ENCODE measurements at places on chromosomes 5 and 9.

GRCh38 chr5:96017951-96018350 lies 56.3 kb upstream of the ELL2 start:
- no peak for DNase-seq

DNA sequence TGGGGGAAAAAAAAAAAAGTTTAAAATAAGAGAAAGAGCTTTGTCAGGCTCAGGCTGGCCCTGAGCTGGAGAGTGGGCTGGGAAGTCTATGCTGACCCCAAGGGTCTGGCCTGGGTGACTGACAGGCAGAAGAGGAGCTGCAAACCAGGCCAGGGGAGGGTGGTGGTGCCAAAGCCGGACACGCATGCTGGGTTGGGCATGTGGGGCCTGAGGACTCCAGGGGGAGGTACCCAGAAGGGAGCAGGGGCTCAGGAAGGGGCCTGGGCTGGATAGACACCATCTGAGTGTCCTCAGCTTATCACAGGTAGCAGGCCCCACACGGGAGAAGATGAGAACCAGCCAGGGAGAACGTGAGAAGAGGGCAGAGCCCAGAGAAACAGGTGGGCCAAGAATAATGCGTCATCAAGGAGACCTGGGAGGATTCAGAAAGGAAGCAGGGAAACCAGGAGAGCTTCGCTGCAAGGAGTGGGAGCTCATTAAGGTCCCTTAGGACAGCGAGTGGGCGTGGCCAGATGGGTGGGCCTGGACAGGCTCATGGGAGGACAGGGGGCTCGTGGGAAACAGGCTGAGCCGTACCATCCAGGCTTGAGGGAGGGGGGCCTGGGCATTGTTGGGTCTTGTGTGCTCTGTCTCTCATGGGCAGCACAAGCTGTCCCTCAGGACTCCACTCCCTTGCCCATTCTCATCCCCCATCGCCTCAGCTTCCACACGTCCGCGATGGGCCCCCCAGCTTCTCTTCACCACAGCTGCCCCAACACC lies 16.0 kb downstream of the TMOD1 start:
- no peak for DNase-seq

- DNase-seq, result no peak
Measured at GRCh38 chr5:181161534-181162175, 14.3 kb downstream of the OR2V2 start.

GRCh38 chr5:142600611-142601358 lies 85.1 kb downstream of the FGF1 start:
- DNase-seq, result no peak

GRCh38 chr5:115360046-115360685 lies 63.7 kb upstream of the CCDC112 start:
- DNase-seq, result no peak

GRCh38 chr5:143355710-143356109 lies 47.8 kb downstream of the NR3C1 start:
- no peak for DNase-seq

DNA sequence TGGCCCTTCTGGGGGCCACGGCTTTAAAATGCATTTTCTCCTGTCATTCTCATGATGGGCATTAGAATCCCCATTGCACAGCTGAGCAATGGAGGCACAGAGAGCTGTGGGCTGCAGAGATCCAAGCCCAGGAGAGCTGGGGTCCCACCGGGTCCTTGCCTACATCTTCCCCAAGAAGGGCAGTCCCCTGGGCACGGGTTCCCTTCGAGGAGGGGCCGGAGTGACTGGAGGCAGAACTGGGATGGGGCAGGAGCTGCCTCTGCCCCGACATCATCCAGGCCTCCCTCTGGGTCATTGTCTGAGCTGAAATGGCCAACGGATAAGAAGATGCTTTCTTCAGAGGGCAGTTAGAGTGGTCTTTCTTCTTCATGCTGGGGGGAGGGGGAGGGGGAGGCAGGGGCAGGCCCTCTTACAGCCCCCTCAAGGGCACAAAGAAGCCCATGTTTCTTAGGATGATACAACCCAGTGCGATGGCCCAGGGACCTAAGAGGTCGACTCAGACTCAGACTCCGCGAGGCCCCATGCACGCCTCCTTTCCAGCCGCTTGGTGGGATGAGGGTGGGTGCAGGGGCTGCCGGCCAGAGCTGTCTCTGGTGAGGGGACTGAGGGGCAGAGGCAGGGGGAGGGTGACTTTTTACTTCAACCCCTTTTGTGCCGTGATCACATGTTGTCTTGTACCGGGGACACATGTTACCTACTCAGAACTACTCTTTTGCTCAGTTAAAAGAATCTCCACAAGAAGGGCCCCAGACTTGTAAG lies 112.4 kb upstream of the IRX2 start:
- DNase-seq, result no peak

DNA sequence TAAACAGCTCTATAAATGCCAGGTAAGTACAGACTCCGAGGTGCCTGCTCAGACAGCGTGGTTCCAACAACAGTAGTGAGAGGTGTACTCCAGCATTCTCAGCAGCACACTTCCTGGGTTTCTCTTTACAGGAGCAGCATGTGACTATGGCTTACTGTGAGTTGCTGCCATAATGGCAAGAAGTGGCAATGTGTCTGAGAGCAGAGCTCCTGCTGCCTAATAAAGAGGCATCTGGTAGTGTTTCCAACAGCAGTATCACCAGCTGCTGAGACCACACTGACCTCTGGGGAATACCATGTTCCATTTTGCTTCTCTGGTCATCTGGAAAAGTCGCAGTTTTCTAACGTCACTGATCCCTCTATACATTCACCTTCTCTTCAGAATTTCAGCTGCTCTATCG lies 398.2 kb downstream of the SLCO4C1 start:
- DNase-seq, result no peak

- no peak for DNase-seq
Measured at GRCh38 chr5:9283021-9283420, 262.9 kb downstream of the SEMA5A start.

DNA sequence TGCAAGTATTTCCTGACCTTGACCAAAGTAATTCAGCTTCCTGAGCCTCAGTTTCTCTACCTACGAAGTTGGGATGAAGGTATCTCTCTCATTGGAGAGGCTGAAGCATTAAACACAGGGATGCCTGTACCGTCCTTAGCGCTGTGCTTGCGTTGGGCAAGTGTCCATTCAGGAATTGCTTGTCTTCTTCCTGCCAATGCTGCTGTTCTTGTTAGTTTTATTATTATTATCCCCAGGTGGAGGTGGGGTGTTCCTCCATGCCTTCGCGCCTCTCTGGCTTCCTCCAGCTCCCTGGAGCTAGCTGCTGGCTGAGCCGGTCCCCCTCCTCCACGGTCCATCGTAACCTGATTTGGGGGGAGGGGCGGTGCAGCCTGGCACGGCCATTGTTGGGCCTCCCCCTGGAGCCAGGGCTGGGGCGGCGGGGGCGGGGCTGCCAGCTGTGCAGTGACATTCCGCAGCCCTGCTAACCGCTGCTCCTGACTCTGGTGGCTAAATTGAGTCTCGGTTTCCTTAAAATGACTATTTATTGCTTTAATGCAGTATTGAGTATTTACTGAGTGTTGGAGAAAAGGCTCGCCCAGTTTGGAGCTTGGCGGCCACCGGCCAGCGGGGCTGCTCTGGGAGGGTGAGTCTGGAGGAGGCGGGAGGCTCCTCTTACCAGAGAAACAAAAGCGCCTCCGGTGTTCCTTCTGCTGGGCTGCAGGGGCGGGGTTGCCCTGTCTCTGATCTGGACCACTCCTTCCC lies 51.3 kb downstream of the LMX1B start:
- DNase-seq, result no peak

- no peak for DNase-seq
Measured at GRCh38 chr5:66322786-66323528, 178.9 kb downstream of the SREK1 start.

GRCh38 chr5:157766442-157766841 lies 22.9 kb downstream of the LSM11 start:
- no peak for DNase-seq

DNA sequence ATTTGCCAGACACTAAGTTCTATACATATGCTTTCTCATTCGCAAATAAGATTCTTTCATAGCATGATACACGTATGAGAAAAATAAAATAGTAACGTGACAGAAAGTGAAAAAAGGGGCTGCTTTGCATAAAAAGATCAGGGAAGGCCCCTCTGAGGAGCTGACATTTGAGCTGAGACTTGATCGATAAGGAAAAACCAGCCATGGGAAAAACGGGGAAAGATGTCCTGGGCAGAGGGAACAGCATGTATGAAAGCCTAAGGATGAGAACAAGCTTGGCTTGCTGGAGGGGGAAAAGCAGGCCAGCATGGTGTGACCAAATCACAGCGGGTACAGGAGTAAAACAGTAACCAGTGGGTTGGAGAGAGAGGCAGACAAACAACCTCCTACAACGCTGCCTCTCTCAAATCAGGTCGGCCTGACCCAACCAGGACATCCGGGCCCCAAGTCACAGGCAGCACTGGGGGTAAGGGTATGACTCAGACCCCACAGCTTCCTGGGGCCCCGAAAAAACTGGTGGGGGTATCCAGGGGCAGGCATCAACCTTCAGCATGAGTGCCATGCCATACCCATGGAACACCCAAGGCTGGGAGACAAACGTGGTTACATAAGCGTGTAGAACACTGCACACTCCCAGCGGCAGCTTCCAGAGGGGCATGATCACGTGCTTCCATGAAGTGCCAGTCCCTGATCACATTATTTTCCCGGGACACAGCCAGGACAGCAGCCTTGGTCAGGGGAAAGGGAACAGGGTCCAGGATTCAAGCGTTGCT lies 2.2 kb downstream of the TNIP1 start:
- DNase-seq, result peak; percentile 80

- no peak for DNase-seq
Measured at GRCh38 chr5:147430628-147431027, 79.2 kb downstream of the DPYSL3 start.

GRCh38 chr5:111932628-111933027 lies 175.6 kb upstream of the NREP start:
- no peak for DNase-seq

DNA sequence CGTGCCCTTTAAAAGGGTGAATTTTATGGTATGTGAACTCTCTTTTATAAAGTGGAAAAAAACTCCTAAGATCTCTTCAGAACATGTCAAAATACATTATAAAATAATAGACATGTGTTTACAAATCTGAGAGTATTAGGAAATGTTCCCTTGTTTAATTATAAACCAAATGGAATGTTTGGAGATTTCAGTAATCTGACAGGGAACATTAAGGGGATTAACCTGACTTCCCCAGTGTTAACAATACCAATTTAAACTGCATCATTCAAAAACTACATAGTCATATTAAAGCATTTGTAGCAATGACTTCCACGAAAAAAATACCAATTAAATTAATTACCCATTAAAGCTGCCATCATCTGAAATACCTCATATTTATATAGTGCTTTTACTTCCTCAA lies 1.6 kb upstream of the OCLN start:
- DNase-seq, result no peak

DNA sequence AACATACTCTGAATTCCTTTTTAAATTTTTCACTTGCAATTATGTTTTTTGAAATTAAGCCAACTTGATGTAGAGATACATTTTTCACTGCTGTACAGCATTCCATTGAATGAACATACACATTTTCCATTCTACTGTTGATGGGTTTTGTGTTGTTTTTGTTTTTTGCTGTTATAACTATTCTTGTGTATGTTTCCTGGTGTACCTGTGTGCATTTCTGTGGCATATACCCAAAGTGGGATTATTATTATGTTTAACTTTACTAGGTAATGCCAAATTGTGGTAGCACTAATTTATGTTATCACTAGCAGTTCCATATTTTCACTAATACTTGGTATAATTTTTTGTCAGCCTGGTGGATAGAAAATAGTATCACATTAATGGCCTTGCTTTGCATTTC lies 2.7 kb downstream of the RFESD start:
- DNase-seq, result no peak

GRCh38 chr5:36150676-36151433 lies 832 bp downstream of the LMBRD2 start:
- DNase-seq, result peak; percentile 62

DNA sequence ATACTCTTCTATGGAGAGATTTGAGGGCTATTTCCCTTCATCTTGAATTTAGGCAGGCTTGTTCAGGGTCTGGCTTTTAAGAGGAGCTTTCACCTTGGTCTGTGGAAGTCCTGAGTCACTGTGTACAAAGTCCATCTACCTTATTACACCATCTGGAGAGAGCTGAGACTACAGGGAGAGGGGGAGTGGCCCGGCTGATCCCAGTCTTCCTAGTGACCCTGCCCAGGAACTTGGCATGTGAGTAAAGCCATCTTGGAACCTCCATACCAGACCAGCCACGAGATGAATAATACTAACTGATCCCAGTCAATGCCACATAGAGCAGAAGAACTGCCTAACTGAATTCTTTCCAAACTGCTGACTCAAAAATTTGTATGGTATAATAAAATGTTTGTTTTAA lies 8.4 kb upstream of the IL6ST start:
- no peak for DNase-seq

- no peak for DNase-seq
Measured at GRCh38 chr5:96584712-96585111, 77.5 kb upstream of the CAST start.

GRCh38 chr5:166535641-166536040 lies 1755.8 kb upstream of the WWC1 start:
- DNase-seq, result no peak

DNA sequence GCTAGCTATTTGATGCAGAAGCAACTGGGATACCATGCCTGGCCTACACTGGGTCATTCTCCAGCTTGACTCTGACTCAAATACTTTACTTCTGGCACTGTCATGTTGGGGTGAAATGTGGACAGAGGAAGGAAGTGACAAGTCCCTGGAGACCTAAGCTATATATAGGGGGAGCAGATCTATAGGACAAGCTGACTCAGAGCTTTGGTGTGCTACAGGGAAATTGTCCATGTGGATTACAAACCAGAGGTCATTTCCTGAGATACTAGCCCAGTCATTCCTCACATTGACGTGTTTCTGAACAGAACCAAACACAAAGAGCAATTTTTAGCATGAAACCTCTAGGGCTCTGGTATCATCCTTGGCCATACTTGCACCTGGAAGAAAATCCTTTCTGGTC lies 531.6 kb upstream of the CLINT1 start:
- DNase-seq, result no peak

GRCh38 chr9:124139001-124139400 lies 118.7 kb upstream of the NEK6 start:
- DNase-seq, result no peak

- DNase-seq, result no peak
Measured at GRCh38 chr5:15983392-15983791, 196.2 kb downstream of the MARCHF11 start.

DNA sequence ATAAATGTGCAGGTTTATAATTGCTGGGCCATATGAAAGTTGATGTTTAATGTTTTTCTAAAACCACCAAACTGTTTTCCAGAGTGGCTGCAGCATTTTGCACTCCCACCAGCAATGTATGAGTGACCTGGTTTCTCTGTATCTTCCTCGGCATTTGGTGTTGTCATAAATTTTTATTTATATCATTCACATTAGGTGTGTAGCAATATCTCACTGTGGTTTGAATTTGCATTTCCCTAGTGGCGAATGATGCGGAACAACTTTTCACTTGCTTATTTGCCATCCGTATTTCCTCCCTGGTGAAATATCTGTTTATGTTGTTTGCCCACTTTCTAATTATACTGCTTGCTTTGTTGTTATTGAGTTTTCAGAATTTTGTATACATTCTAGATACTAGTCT lies 295.7 kb upstream of the TUT7 start:
- no peak for DNase-seq
